ENCODE measurements at places on chromosomes 11 and 22. TPM values are rescaled to one million over a fixed set of nuclear protein-coding genes. Genes with fewer than 3 reads are reported as not detected.

MYRF gene
- total RNA-seq = 61.7 TPM

MMP13 gene
- total RNA-seq = not detected

ZNF408 gene
- 13.2 TPM for total RNA-seq

RNF121 gene
- total RNA-seq = 43.2 TPM

LGALS12 gene
- 11.2 TPM for total RNA-seq

GP1BB gene
- 0.62 TPM for total RNA-seq

SCGB1D2 gene
- not detected for total RNA-seq

FGF19 gene
- 0.29 TPM for total RNA-seq

CDHR5 gene
- total RNA-seq = 0.27 TPM

LDLRAD3 gene
- total RNA-seq = 27.8 TPM

MYBPC3 gene
- total RNA-seq = 0.13 TPM

MMP20 gene
- total RNA-seq = not detected

DNA sequence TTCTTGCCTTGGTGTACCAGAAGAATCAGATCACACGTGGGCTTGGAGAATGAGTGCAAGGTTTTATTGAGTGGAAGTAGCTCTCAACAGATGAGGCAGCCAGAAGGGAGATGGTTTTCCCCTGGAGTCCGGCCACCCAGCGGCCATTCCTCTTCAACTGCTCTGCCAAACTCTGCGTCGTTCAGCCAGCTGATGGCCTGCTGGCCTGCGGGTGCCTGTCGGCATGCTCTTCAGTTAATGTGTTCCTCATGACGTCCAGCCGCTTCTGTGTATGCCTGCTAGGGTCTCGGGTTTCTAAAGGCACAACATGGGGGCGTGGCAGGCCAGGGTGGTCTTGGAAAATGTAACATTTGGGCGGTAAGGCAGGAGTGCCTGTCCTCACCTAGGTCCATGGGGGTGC, 487.9 kb upstream of the LRRC4C start:
- no peaks in the 10 kb centered on the region for H3K4me1 ChIP-seq
- no peak overlapping the region for H3K27ac ChIP-seq
- H3K4me3 ChIP-seq = no peak overlapping the region
- DNase-seq = no peak

DNA sequence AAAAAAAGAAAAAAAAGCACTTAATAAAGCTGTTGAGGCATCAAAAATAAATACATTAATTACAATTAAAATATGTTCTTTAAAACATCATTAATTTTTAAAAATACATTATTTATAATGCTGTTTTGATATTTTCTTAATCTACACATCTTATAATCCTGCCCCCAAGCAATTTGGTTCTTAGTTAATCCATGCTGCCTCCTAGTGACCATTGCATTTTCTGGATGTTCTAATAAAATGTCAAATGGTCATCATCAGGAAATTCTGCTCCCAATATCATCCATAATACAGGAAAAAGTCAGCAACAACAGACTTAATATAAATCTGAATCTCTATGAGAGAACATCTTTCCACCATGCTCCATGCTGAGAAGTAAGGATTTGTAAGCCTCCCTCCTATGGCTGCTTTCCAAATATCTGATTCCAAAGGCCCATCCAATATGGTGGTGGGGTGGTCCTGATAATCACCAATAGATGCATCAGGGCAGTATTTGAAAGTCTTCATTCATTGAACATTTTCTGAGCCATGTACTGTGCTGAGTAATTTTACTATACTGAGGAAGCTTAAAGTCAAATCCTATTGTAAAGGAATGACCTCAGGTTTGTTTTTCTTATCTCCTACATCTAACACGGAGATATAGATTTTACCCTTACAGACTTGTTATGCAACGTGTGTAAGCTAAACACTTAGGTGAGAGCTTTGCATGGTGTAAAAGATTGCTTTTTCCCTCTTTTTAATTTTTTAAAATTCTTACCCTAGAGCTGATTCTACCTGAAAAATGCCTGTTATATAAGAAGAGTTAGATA, 124.7 kb upstream of the BMAL1 start:
- H3K4me1 ChIP-seq = no peaks in the 10 kb centered on the region
- no peaks in the 10 kb centered on the region for H3K36me3 ChIP-seq
- no peak for DNase-seq
- no peaks in the 10 kb centered on the region for H3K27me3 ChIP-seq
- no peak overlapping the region for H3K4me3 ChIP-seq

DNA sequence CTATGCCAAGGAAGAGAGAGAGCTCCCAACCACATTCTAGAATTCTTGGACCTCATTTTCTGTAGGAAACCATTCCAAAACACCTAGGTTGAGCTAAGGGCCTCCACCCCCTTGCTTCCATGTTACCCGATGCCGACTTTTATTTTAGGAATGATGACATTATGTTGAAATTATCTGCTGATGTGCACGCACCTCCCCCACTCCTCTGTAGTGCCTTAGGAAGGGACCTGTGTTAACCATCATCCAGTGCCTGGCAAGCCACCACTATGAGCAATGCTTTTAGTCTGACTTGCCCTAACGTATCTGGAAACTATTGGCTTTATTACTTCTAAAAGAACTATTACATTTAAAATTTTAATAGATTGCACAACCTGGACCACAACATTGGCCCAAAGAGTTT, 42.1 kb downstream of the NCAPD3 start:
- peaks cover 80% of the 10 kb centered on the region for H3K36me3 ChIP-seq
- no peaks in the 10 kb centered on the region for H3K27me3 ChIP-seq
- DNase-seq = no peak
- H3K27ac ChIP-seq = no peak overlapping the region
- no peaks in the 10 kb centered on the region for H3K4me1 ChIP-seq

DNA sequence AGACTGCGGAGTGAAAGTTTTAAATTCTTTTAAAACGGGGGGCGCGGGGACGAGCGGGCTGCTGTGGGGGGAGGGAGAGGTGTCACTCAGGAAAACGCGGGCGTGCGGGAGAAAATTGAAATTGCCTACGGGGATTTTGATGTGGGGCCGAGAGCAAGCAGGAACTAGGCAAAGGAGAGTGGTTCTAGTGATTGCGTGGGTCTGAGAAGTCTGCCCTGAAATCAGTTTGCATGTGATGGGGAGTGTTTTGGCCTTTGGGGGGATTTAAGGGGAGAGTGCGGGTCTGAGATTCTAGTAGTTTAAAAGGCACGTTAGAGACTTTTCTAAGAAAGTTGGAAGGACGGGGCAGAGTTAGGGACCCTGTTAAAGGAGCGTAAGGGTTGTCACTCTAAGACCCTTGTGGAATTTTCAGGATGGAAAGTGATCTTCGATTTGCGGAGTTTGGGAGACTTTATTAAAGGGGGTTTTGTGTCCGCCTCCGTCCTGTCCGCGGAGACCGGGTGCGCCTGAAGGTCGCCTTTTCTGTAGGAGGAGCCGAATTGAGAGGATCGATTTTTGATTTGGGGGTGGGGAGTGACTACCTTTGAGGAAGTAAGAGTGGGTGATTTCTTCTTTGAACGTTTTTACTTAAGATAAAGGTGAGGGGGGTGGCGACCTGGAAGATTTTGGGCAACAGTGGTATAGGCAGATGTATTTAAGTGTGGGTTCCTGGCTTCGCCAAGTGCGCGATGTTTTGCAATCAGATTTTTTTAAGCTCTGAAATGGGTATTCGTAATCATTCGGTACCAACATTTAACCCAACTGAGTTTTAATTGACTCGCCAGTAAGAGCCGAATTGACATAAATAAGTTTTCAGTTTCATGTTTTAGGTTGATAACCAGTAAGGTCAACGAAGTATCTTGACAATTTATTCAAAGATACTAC, 1.1 kb downstream of the EED start:
- DNase-seq = peak; percentile 72
- no peaks in the 10 kb centered on the region for H3K27me3 ChIP-seq
- H3K4me3 ChIP-seq = peak overlapping the region; percentile 97
- no peaks in the 10 kb centered on the region for H3K36me3 ChIP-seq
- peaks cover 3% of the 10 kb centered on the region for H3K4me1 ChIP-seq
- H3K27ac ChIP-seq = peak overlapping the region; percentile 99

GRCh38 chr11:65420506-65420905, 2.1 kb upstream of the NEAT1 start:
- no peaks in the 10 kb centered on the region for H3K36me3 ChIP-seq
- no peak overlapping the region for H3K4me3 ChIP-seq
- peak overlapping the region; percentile 99 for H3K27ac ChIP-seq
- DNase-seq = no peak
- H3K4me1 ChIP-seq = peaks cover 23% of the 10 kb centered on the region

DNA sequence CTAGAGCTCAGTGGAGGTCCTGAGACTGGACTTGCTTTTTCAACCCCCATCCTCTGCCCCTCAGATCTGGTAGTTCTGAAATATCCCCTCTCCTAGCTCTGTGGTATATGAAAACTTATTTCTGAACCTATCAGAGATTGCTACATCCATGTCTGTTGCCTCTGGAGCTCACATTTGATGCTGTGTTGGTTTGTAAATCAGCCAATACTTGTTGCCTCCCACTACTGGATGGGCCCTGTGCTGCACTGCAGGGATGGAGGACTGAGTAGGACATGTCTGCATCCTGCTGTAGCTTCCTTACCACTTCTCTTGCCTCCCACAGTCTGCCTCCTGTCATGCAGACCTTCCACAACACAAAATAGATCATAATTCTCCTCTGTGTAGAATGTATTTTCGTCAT, 5.2 kb downstream of the OLFML1 start:
- H3K4me1 ChIP-seq = peaks cover 12% of the 10 kb centered on the region
- peaks cover 2% of the 10 kb centered on the region for H3K36me3 ChIP-seq
- H3K27me3 ChIP-seq = no peaks in the 10 kb centered on the region
- DNase-seq = no peak
- H3K4me3 ChIP-seq = no peak overlapping the region

GRCh38 chr11:10876158-10876557, 18.3 kb upstream of the ZBED5 start:
- H3K36me3 ChIP-seq = no peaks in the 10 kb centered on the region
- DNase-seq = no peak
- H3K27ac ChIP-seq = no peak overlapping the region
- no peaks in the 10 kb centered on the region for H3K27me3 ChIP-seq
- no peaks in the 10 kb centered on the region for H3K4me1 ChIP-seq

- H3K4me3 ChIP-seq = no peak overlapping the region
- DNase-seq = no peak
- H3K27me3 ChIP-seq = no peaks in the 10 kb centered on the region
- H3K4me1 ChIP-seq = peaks cover 4% of the 10 kb centered on the region
- peak overlapping the region; percentile 63 for H3K27ac ChIP-seq
Observed at GRCh38 chr11:9905501-9905951, 241.6 kb downstream of the SWAP70 start.

DNA sequence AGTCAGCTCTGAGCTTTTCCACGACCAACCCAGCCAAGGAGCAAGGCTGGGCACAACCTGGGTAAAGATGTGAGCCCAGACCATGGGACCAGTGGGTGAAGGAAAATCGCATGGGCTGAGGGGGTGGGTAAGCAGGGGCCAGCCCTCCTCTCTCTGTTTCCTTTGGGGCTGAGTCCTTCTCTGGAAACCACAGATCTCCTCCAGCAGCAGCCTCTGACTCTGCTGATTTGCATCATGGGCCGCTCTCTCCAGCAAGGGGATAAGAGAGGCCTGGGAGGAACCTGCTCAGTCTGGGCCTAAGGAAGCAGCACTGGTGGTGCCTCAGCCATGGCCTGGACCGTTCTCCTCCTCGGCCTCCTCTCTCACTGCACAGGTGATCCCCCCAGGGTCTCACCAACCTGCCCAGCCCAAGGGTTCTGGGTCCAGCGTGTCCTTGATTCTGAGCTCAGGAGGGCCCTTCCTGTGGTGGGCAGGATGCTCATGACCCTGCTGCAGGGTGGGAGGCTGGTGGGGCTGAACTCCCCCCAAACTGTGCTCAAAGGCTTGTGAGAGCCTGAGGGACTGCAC, 67.8 kb downstream of the GGTLC2 start:
- no peak for DNase-seq
- H3K27me3 ChIP-seq = peaks cover 54% of the 10 kb centered on the region
- H3K27ac ChIP-seq = no peak overlapping the region
- no peaks in the 10 kb centered on the region for H3K36me3 ChIP-seq

GRCh38 chr11:9808943-9809342, 145.1 kb downstream of the SWAP70 start:
- H3K4me1 ChIP-seq = no peaks in the 10 kb centered on the region
- DNase-seq = no peak
- H3K27me3 ChIP-seq = no peaks in the 10 kb centered on the region

GRCh38 chr22:20653795-20654342, 120.0 kb upstream of the SERPIND1 start:
- no peak overlapping the region for H3K4me3 ChIP-seq
- no peak for DNase-seq
- no peaks in the 10 kb centered on the region for H3K36me3 ChIP-seq
- H3K27me3 ChIP-seq = peaks cover 12% of the 10 kb centered on the region

GRCh38 chr22:24236656-24237055, 8.2 kb downstream of the GGT5 start:
- no peak overlapping the region for H3K4me3 ChIP-seq
- no peak overlapping the region for H3K27ac ChIP-seq
- no peaks in the 10 kb centered on the region for H3K4me1 ChIP-seq
- no peaks in the 10 kb centered on the region for H3K27me3 ChIP-seq
- no peak for DNase-seq

DNA sequence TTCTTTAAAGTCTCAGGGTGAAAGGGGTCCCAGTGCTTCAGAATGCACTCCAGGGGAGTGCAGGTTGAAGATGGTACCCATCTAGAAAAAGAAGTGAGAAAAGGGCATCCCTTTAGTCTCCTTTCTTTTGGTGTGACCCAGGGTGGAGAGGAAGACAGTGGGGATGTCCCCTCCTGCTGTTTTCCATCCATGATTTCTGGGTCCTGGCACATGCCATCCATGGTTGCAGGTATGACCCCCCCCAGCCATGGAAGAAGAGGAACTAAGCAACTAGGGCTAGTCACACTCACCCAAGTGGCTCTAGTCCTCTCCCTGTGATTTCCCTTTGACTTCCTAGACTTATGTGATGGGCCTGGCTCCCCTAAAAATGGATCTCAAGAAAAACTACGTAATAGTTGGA, 15.9 kb upstream of the EI24 start:
- no peaks in the 10 kb centered on the region for H3K36me3 ChIP-seq
- H3K4me1 ChIP-seq = no peaks in the 10 kb centered on the region
- H3K4me3 ChIP-seq = peak overlapping the region; percentile 58
- no peaks in the 10 kb centered on the region for H3K27me3 ChIP-seq

GRCh38 chr22:41831383-41831782, 1.5 kb upstream of the SREBF2 start:
- peaks cover 4% of the 10 kb centered on the region for H3K4me1 ChIP-seq
- peaks cover 9% of the 10 kb centered on the region for H3K36me3 ChIP-seq
- H3K27me3 ChIP-seq = no peaks in the 10 kb centered on the region
- no peak overlapping the region for H3K4me3 ChIP-seq

GRCh38 chr11:128491195-128491936, 96.0 kb downstream of the ETS1 start:
- H3K27me3 ChIP-seq = no peaks in the 10 kb centered on the region
- H3K4me3 ChIP-seq = no peak overlapping the region
- H3K4me1 ChIP-seq = no peaks in the 10 kb centered on the region
- H3K27ac ChIP-seq = no peak overlapping the region

GRCh38 chr11:16958833-16959232, 55.4 kb downstream of the PLEKHA7 start:
- peaks cover 39% of the 10 kb centered on the region for H3K4me1 ChIP-seq
- peaks cover 7% of the 10 kb centered on the region for H3K27me3 ChIP-seq
- DNase-seq = no peak
- H3K4me3 ChIP-seq = peak overlapping the region; percentile 52
- H3K27ac ChIP-seq = no peak overlapping the region

GRCh38 chr22:38257181-38257580, 15.6 kb downstream of the TMEM184B start:
- no peak overlapping the region for H3K4me3 ChIP-seq
- H3K27me3 ChIP-seq = no peaks in the 10 kb centered on the region
- no peak overlapping the region for H3K27ac ChIP-seq
- no peak for DNase-seq
- peaks cover 3% of the 10 kb centered on the region for H3K4me1 ChIP-seq

All from endodermal cell (in vitro differentiated cells).